Inflammatory macrophage treated with lipopolysaccharide for 1 hour (primary cell): ENCODE measurements at places on chromosomes 3 and 15.

GRCh38 chr3:52983336-52983807 is 62.5 kb downstream of the SFMBT1 start:
- peak; percentile 45 for DNase-seq

GRCh38 chr3:191066669-191067068 is 132.4 kb upstream of the OSTN start:
- DNase-seq = no peak

DNA sequence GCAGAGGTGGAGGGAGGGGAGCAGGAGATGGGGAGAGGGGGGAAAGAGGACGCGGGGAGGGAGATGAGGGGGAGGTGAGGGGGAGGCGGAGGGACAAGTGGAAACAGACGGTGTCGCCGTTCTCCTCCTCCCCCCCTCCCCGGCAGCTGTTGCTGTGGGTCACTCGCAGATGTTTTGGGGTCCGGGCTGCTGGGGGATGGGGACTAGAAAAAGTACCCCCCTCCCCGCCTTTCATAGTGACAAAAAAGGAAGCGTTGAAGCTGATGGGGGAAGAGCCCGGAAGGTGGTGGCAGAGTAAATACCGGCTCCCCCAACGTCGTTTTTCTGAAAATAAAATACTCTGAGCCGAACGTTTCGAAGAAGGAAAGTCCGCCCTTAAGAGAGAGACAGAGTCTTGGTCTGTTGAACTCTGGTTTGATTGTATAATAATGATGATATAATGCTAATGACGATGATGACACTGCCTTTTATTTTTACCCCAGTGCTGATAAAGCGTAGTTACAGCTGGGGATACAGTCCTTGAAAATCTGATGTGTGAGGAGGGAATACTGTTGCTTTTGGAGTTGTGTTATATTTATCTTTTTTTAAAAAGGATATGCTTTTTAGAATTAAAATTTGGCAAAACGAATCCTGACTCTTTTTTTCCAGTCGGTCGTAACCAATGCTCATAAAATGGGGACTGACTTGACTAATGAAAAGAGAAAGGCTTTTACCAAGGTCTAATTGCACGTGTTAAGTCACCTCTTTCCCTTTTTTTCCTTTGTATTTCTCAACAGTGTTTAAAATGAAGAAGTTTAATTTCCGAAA is 993 bp downstream of the STXBP5L start:
- no peak for DNase-seq

GRCh38 chr15:65400760-65401610 is 21.8 kb downstream of the IGDCC4 start:
- peak; percentile 57 for DNase-seq

- DNase-seq = no peak
These were observed 48.4 kb downstream of the DAPK2 start for GRCh38 chr15:63997715-63998442.

DNA sequence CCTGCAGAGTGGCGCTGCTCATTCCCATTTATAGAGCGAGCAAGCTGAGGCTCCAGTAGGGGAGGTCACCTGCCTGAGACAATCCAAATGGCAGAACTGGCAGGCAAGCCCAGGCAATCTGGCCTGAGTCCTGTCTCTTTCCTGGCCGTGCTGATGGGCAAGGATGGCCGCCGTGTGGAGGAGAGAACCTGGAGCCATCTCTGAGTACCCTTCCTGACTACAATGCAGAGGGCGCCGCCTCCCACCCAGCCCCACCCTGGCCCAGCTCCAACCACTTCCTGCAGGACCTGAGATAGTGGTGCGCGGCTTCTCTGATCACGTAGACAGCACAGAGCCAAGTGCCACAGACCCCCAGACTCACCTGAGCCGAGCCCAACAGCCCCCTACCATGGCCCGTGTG is 7.0 kb downstream of the TLR9 start:
- no peak for DNase-seq

- no peak for DNase-seq
These were observed 436.2 kb upstream of the SUCLG2 start for GRCh38 chr3:68090571-68090970.

DNA sequence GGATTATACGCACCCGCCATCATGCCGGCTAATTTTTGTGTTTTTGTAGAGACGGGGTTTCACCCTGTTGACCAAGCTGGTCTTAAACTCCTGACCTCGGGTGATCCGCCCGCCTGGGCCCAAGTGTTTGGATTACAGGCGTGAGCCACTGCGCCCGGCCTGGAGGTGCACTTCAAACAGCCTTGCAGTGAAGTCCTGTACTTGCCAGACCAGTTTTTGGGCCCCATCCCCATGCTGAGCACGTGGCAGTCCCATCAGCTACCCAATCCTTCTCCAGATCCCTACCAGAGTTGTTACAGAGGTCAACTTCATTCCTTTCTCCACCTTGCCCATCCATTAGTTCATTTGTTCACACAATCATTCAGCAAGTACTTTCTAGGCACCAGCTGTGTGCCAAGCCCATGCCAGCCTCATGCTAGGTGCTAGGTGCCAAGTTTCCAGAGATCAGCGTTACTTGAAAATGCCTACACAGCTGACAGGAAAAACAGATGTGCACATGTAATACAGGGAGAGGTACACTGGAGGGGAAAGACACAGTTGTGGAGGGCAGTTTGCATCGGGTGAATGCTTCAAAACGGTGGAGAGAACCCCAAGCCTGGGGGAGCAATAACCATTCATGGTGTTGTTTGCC is 2.2 kb downstream of the DNAH1 start:
- no peak for DNase-seq

DNA sequence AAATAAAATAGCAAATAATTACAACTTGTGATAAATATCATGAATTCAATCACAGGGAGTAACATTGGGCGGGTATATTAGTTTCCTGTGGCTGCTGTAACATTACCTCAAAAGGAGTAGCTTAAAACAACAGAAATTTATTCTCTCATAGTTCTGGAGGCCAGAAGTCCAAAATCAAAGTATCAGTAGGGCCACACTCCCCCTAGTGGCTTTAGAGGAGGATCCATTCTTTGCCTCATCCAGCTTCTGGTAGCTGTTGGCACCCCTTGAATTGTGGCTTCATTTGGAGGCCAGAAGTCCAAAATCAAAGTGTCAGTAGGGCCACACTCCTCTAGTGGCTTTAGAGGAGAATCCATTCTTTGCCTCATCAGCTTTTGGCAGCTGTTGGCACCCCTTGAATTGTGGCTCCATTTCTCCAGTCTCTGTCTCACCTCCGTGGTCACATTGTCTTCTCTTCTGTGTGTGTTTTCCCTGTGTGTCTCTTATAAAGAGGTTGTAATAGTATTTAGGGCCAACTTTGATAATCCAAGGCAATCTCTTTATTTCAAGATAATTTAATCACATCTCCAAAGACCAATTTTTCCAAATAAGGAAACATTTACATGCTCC is 3.1 kb upstream of the CFAP20DC start:
- peak; percentile 20 for DNase-seq

GRCh38 chr15:85407421-85408269 is 27.2 kb downstream of the AKAP13 start:
- DNase-seq = peak; percentile 82

DNA sequence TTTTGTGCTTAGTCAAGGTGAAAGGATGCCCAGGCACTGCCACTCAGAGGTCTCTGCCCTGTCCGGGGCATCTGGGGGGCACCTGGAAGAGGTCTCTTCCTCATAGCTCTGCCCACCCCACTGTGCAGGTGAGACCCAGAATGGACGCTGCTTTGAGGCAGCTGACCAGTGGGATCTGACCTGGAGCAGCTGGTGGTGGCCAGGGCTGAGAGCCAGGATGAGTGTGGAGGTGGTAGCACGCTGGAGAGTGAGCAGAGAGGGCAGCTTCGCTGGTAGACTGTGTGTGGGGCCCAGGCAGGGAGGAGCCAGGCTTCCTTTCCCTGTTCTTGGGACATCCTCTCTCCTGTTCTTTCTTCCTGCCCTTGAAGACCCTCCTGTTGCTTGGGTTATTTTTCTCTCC is 32.2 kb upstream of the PLA2G4E start:
- no peak for DNase-seq

DNA sequence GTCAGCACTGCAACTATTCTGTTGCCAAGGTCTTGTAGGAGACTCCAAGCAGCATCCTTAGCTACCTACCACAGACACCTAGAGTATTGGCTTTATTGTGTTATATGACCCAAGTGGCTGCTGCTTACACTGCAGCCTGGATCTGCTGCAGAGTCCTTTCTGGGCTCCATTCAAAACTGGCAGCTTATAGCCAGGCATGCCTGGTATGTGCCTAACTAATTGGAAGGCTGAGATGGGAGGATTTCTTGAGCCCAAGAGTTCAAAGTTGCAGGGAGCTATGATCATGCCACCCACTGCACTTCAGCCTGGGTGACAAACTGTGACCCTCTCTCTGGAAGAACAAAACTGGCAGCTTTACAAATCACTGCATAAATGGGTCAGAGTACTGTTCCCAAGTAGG is 8.6 kb downstream of the NDUFB4 start:
- no peak for DNase-seq

DNA sequence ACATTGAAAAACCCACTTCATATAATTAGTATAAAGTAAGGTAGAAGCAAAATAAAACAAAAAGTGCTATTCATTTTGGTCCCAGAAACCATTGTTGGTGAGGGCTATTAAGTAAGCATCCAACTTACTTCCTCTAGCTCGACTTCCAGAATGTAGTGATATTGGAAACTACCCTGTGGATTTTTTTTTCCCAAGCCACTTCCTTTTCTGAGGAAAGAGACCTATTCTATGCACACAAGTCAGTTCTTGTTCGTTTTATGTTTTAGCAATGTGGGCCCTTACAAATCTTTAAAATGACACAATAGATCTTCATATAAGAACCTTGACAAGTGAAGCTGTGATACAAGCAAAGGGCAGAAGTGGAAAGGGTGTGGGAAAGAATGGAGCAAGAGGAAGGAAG is 402.0 kb upstream of the TBL1XR1 start:
- peak; percentile 93 for DNase-seq

- DNase-seq = no peak
These were observed 11.2 kb downstream of the APBA2 start for GRCh38 chr15:28896951-28897350.

- DNase-seq = no peak
These were observed 160.1 kb upstream of the DPH6 start for GRCh38 chr15:35705884-35706585.

- DNase-seq = no peak
These were observed 445.3 kb downstream of the C3orf38 start for GRCh38 chr3:88595026-88595425.

DNA sequence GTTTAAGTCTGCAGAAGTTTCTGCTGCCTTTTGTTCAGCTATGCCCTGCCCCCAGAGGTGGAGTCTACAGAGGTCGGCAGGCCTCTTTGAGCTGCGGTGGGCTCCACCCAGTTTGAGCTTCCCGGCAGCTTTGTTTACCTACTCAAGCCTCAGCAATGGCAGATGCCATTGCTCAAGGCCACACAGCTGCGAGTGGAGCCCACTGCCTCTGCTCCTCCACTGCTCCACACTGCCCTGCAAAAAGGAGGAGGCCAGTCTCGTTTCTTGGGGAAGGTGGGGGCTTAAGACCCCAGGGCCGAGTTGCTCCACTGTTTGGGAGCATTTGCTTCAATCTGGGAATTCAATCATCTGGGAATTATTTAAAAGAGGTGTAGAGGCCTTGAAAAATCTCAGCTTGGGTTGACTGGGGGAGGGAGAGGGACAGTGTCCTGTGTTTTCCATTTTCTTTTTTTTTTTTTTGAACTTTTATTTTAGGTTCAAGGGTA is 144.6 kb upstream of the MEF2A start:
- DNase-seq = no peak

GRCh38 chr15:91880373-91880772 is 26.9 kb downstream of the SLCO3A1 start:
- DNase-seq = no peak

DNA sequence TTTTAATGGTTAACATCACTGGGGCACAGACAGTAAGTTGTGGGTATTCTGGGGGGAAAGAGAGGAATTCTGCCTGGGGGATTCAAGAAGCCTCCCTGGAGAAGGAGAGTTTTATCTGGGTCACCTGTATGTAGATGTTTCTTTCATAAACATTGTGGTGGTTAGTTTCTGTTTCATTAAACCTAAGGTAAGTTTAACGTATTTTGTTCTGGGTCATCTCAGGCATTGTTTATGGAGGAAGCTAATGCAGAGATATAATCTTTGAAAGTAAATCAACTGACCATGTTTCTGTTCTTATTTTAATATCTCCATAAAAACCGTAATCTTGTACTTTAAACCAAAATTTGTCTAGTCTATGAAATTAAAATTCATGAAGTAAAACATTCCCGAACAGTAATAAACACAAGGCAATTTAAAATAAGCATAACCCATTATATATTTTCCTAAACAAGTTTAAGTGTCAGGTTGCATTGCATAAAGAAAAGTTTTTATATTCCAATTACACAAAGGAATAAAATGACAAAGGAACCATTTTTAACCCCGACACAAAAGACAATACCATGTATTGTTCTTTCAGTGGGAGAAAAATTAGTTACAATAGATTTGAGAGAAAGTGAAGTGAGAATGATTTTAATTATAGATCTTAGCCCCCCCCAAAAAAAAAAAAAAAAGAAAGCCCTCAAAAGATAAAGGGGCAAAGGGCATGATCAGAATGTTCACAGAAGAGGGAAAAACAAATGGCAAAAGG is 274.6 kb upstream of the TBL1XR1 start:
- DNase-seq = no peak

- DNase-seq = peak; percentile 2
These were observed 369.1 kb downstream of the RBMS3 start for GRCh38 chr3:29649815-29650547.

DNA sequence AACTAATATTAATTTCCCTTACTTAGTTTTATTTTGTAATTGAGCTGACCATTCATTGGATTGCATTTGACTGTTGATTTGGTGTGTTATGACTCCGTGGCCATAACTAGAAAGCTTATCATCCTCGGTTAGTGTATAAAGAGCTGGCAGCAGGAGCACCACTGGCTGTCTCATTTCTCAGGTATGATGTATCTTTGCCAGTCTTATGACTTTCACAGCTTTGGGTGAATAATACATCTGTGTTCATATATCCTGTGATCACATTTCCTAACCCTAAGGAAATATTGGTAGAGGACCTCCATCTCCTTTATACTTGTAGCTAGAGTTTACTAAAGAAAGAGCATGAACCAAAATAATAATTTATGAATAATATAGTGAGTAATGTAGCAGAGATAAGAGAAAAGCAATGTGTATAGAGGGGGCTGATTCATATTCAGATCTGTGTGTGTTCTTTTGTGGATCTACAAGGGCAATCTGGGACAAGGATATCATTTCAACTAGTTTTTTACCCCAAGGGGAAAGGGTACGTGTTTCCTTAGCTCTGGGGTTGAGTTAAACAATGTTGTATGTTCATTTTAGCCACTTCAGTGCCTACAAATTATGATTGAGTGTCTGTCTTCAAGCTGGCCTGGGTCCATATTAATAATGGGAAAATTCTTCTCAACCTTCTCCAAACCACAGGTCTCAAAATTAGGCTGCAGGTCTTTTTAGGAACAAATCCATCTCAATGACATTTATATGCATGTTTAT is 901.7 kb downstream of the NTRK3 start:
- no peak for DNase-seq

DNA sequence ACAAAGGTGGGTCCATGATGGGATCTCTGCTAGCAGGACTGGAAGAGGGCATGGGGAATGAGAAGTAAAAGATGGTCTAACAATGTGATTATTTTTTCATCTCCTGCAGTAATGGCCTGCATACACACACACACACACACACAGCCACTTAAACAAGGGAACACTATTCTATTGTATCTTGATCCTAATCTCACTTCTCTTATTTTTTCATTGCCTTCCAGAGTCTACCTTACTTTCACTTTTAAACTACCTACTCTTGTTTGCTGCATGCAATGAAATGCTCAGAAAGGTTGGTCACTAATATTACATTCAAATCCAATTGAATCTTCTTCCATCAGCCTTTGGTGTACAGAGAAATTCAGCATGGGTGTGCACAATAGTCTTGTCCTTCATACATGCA is 853.8 kb downstream of the IGSF11 start:
- DNase-seq = no peak
